GM06990 (cell line): ENCODE measurements at places on chromosomes 11 and 22.

GRCh38 chr22:49007013-49007653, 820.5 kb downstream of the BRD1 start:
- DNase-seq, result no peak

DNA sequence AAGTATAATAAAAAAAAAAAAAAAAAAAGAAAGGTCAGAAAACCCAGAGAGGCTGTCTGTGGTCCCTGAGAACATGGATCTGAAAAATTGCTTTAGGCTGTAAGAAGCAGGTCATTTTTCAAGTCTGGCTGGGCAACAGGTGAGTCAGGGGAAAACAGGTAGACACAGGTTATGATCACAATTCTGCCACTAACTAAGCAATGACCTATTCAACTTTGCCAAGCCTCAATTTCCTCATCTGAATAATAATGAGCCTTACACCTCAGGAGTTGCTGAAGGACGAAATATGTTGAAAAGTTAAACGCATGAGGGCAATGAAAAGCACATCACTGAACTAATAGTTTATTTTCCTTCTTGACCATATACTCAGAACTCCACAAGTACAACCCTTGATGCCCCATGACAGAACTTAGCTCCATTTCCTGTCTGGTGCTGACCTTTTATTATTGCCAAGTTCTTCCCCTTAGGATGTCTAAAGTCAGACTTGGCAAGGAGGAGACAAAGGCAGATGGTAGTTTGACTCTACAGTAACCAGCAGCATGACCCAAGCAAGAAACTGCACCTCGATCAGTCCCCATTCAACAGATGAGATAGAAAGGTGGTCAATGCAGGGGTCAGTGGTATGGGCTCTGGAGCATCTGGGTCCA, 93.6 kb downstream of the SYN3 start:
- no peak for DNase-seq

DNA sequence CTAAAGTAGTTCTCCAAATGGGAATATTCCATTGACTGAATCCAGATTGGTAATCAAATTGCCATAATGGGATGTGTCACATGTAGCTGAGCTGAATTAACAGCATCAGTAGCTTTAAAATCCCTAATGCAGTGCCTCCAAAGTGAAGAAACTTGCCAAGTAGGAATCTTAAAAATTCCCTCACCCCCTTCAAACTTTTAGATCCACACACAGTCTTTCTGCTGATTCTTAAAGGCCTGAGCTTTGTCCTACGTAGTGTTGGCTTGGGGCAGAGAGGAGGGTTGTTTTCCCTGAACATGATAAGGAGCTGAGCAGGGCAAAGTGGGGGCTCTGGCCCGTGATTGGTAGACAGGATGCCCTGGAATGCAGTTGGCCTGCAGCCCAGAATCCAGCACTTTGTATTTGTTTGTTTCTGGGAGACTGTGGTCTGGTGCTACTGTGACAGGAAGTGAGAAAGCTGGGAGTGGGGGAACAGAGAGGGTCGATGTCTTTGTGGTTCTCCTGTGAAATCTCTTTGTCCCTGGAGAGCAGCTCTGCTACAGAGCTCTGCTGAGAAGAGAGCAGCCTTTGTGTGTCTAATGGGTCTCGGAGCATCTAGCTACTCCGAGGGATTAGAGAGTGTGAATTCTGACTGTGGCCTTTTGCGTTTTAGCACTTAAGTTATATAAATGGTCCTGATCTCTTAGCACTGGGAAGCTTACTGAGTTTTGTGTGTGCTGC, 16.9 kb downstream of the CTNND1 start:
- no peak for DNase-seq

GRCh38 chr11:87575088-87575487, 537.4 kb downstream of the TMEM135 start:
- DNase-seq, result no peak

DNA sequence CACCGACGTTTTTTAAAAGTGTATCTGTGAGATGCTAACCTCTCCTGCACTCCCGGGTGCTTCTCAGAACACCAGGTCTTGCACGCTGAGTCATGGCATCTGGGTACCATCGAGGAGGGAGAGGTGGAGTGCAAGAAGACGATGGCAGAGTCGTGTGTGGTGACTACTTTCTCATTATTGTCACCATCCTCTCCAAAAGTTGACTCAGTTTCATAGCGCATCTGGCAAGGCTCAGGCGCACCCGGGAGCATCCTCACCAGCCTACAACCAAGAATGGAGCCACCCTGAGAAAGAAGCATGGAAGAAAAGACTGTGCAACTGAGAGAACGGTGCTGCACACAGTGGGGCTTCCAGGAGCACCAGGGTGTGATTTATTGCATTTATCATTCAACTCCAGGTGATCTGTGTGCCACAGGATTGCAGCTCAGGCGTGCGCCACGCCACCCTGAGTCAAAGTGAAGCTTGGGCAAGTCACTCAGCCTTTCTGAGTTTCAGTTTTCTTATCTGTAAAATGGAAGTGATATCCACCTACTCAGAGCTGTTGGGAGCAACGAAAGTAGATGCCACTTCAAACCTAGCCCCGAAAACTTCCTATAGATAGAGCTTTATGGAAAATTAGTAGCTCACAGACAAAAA, 65.4 kb downstream of the LINC01488 start:
- DNase-seq, result no peak

DNA sequence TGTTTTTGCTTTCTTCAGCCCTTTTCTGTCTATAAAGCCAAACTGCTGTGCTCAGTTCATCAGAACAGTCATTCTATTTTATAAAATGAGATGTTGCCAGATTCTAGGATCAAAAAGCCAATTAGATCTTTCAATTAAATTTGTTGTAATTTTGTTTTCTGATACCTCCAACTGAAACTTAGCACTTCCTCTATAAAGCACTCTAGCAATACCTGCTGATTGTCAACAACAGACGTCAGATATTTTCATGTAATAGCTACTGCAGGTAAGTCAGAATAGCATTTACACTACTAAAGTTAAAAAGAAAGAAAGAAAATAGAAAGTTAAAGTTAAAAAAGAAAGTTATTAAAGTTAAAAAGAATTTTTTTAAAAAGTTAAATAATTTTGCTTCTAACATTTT, 19.6 kb downstream of the RRAS2 start:
- DNase-seq, result no peak

GRCh38 chr22:43066134-43066533, 23.1 kb downstream of the TTLL1 start:
- no peak for DNase-seq

DNA sequence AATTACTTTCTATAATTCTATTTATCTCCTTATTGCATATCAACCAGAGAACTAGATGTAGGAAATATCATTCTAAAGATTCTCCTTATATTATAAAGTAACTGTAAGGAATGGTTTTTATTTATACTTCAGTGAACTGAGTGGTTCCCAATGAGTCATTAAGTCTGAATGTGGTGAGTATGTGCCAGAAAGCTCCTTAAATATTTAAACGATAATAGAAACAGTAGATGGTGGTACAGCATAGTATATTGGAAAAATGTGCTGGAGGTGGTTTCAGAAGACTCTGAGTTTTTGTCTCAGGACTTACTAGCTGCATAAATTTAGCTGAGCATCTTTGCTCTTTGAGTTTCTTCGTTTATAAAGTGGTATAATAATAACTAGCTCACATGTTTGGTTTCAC, 653.5 kb downstream of the FAM181B start:
- no peak for DNase-seq

DNA sequence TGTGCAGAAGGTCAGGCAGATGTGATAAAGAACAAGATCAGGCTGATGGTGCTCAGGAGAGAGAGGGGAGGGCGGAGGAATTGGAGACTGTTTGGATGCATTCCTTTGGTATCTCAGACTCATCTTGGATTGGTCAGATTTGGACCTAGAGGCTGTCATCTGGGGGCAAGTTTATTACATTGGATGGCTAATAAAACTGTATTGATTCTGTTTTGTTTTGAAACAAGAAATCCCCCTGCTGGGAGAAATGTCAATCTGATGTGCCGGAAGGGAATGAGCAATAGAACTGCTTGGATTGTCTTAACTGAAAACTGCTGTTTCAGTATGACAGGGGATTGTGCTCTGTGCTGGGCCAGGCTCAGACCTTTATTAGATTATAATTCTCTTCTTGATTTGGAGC, 25.5 kb upstream of the CCDC90B start:
- DNase-seq, result no peak

DNA sequence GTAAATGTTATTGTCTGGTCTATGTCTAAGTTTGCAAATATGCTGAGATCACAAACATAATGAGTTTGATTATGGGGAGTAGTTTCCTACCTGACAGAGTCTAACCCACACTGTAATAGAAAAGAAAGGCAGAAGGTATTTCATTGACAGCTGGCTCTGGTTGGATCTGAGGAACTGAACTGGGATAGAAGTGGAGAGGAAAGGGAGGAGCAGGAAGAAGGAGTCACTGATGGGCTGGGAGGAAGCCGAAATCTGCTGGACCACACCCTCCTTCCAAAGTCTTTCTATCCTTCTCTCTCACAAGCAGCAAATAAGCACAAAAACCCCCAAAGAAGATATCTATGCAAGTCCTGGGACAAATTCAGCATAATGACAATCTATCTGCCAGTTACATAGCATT, 11.7 kb downstream of the BLID start:
- DNase-seq, result no peak

GRCh38 chr11:71430166-71430565, 18.0 kb downstream of the DHCR7 start:
- no peak for DNase-seq

DNA sequence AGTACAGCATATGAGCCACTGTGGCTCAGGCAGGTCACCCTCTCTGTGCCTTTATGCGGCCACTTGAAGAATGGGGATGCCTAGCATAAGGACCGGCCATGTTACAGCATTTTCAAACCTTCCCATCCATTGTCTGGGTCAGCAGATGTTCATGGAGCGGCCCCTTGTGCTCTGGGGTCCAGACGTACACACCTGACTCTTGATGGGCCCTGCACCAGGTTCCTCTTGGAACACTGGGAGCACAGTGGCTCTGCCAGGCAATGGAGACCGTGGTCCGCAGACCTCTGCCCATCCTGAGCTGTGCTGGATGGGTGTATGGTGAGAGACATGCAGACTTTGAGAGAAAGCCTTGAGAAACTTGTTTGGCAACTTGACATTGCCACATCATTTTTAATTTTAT, 9.8 kb downstream of the PRDM11 start:
- no peak for DNase-seq

DNA sequence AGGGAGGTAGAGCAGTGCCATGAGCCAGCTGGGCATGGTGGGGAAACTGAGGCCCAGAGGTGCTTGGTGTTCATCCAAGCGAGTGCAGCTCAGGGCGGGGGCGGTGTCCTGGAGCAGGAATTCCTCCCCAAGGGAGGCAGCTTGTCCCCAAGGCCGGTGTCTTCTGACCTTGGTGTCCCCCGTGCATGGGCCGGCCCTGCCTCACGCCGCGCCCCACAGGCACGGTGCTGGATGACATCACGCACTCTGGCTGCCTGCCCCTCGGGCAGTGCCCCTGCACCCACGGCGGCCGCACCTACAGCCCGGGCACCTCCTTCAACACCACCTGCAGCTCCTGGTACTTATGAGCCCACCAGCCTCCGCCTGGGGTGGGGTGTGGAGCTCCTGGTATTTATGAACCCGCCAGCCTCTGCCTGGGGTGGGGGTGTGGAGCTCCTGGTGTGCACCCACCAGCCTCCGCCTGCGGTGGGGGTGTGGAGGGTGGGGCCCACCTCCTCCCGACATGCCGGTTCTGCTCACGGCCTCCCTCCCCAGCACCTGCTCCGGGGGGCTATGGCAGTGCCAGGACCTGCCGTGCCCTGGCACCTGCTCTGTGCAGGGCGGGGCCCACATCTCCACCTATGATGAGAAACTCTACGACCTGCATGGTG, 6.7 kb downstream of the MUC5B start:
- DNase-seq, result no peak

- DNase-seq, result peak; percentile 80
Observed at GRCh38 chr11:19777377-19778102, 64.9 kb downstream of the NAV2 start.

- no peak for DNase-seq
Observed at GRCh38 chr22:36293606-36294292, 40.8 kb downstream of the APOL1 start.

- no peak for DNase-seq
Observed at GRCh38 chr11:72520815-72521214, 86.5 kb upstream of the CLPB start.

- no peak for DNase-seq
Observed at GRCh38 chr11:63502252-63502820, 3.5 kb upstream of the LGALS12 start.

GRCh38 chr11:114262681-114263512, 33.3 kb upstream of the NNMT start:
- DNase-seq, result no peak

GRCh38 chr22:31509061-31509762, 12.9 kb downstream of the SFI1 start:
- no peak for DNase-seq

- DNase-seq, result no peak
Observed at GRCh38 chr11:70495351-70496310, 97.3 kb downstream of the CTTN start.

GRCh38 chr22:24429411-24430365, 2.3 kb downstream of the ADORA2A start:
- peak; percentile 57 for DNase-seq

DNA sequence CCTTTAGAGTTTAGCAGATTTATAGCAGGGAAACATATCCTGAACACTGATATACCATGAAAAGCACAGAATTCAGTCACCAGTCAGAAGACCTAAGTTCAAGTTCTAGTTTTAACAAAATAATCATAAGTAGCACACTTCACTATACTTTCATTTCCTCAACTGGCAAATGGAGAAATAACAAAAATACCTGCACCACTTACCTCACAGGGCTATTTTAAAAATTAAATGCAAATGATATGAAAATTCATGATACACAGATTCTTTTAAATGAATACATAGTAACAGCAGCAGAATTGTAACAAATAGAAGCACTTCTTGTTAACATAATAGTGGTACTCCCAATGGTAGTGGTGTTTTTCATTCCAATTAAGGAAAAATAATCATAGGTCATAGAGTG, 139.0 kb downstream of the FCHSD2 start:
- peak; percentile 62 for DNase-seq

GRCh38 chr11:1852271-1852876, 510 bp upstream of the LSP1 start:
- DNase-seq, result no peak

DNA sequence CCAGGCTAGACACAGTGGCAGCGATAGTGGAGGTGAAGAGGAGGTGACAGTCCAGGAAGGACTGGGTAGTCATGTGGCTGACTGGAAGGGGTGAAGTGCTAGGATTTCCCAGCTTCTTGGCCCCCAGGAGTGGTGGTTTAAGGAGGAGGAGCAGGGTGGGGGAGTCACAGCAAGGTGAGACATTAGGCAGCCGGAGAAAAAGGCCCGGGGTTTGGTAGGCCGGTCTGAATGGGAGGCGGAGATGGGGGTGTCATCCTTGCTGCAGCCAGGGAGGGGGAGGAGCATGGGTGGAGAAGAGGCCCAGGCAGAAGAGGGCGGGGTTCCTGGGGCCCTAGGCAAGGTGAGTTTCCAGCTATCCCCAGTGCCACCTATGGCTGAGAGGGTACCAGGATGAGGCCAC, 6.1 kb downstream of the SIPA1 start:
- no peak for DNase-seq
